Stimulated activated CD8-positive, alpha-beta memory T cell treated with anti-CD3 and anti-CD28 coated beads, Interleukin-4, amount 100 ng/mL, for 1 hour (primary cell): ENCODE measurements at places on chromosomes 4 and X.

DNA sequence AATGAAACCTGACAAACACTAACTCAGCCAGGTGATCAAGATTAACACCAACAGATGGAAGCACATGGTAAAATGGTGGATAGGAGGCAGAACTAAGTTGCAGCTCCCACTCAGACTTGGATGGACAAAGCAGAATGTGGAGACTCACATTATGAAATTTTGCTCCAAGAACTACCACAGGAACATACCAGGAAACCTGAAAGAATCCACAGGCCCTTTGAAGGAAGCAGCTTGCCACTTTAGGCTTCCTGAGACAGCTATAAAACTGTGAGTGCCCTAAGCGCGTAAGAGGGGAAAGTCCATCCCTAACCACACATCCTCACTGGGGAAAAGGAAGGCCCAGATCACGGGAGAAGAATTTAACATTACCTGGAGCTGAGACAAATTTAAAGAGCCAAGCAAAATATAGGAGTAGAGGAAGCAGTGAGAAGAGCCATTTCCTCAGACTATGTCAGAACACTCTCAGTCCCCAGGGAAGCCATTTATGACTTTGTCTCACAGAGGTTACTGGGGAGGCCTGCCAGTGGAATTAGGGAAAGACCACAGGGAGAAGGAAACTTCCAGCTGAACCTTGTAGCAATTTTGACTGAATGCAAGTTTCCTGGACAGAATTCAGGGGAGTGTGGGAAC is 224.5 kb downstream of the TEX13C start:
- DNase-seq: no peak

GRCh38 chr4:188691811-188692210 is 552.6 kb downstream of the TRIML1 start:
- DNase-seq: no peak

DNA sequence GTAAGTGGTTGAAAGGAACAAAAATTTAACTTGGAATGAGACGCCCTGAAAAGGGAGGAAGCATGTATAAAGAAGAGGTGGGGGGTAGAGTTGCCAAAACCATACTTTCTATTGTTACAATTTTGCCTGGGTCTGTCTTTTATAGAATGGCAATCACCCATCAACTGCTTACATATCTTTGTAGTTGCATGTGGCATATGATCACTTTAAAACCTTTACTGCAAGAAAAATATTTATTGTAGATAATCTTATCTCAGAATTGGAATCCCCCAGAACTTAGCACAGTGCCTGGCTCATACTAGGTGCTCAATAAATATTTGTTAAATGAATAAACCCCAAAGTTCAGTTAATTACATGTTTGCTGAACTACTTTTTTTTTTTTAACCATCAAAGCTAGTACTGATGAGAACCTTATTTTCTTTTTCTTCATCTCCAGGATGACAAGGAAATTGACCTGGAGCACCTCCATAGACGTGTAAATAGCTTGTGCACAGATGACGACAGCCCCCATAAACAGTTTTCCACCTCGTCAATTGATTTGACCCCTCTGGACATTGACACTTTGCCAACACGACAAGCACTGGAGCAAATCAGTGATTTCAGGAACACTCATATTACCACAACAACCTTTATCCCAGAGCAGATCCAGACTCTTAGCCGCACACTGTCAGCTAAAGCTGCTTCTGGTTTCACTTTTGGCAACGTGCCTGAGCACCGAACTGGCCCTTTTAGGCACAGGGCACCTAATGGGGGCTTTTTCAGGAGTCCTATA is 56.7 kb upstream of the ATOH1 start:
- no peak for DNase-seq

GRCh38 chr4:3315566-3315965 is 22.7 kb downstream of the RGS12 start:
- DNase-seq: no peak

DNA sequence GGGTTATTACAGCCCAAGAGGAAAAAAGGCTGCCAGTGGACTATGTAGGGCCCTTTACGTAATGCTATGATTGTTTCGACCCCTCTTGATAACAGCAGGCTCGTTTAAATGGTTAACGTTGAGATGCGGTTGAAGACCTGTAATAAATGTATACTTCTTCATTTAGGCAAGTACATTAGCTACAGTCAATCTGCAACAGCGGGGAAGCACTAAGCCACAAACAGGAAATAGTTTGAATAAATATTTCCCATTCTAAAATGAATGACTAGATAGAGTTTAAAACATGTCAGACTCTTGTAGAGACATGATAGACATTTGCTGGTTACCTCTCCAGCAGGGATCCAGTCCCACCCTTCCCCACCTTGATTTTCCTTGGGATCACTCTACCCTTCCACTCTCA is 38.1 kb upstream of the STIM2 start:
- no peak for DNase-seq
